Naive thymus-derived CD8-positive, alpha-beta T cell (primary cell): ENCODE measurements at places on chromosomes 4 and X. TPM values are rescaled to one million over a fixed set of nuclear protein-coding genes. Genes with fewer than 3 reads are reported as not detected.

DNA sequence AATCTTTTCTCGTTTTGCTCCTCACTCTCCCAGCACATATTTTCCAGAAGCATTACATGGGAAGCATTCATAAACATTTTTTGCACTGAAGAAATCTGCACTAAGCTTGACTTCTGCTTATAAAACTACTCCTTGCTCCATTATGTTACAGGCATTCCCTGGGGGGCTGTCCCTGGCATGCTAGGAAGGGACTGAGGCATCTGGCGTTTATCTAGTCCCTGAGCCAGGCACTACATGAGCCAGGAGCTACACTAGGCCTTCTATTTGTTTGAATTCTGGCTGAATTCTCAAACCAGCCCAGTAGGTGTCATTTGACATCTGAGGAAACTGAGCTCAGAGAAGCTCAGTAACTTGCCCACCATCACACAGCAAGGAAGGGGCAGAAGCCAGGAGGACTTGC is 43.3 kb downstream of the NHSL2 start:
- H3K36me3 ChIP-seq: no peaks in the 10 kb centered on the region
- H3K4me1 ChIP-seq: no peaks in the 10 kb centered on the region
- H3K4me3 ChIP-seq: no peak overlapping the region
- no peaks in the 10 kb centered on the region for H3K27me3 ChIP-seq
- H3K27ac ChIP-seq: no peak overlapping the region

DNA sequence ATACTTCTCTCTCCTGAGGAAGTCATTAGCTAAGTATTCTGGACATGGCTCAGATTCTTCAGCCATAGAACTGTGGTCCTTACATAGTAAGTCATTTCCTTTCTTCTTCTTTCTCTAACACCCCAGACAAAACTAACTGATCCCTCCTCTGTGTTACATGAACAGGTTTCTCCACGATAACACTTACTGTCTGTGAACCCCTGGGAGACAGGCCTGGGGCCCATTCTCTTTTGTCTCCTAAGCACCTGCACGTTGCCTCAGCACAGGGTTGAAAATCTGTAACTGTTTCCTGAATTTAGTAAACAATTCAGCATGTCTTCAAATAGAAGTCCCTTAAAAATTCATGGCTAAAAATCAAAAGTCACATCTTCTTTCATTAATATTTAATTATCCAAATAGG is 24.7 kb downstream of the APBB2 start:
- peaks cover 6% of the 10 kb centered on the region for H3K27me3 ChIP-seq
- peaks cover 5% of the 10 kb centered on the region for H3K36me3 ChIP-seq
- DNase-seq: no peak
- no peaks in the 10 kb centered on the region for H3K4me1 ChIP-seq
- no peak overlapping the region for H3K27ac ChIP-seq

Gene ATP5ME
- 155 TPM for total RNA-seq

- peak within 1 kb of the TSS; percentile 96 for H3K27ac ChIP-seq
- no peaks in the 10 kb centered on the region for H3K27me3 ChIP-seq
- H3K4me1 ChIP-seq: peaks cover 65% of the 10 kb centered on the region
- H3K36me3 ChIP-seq: no peaks in the 10 kb centered on the region
- H3K4me3 ChIP-seq: peak within 1 kb of the TSS; percentile 85
These were observed at the start of gene DAPP1 for GRCh38 chr4:99816545-99817308. DAPP1 (plus strand) TSS chr4:99816827; CDS start chr4:99816914, 87 bp downstream.

DNA sequence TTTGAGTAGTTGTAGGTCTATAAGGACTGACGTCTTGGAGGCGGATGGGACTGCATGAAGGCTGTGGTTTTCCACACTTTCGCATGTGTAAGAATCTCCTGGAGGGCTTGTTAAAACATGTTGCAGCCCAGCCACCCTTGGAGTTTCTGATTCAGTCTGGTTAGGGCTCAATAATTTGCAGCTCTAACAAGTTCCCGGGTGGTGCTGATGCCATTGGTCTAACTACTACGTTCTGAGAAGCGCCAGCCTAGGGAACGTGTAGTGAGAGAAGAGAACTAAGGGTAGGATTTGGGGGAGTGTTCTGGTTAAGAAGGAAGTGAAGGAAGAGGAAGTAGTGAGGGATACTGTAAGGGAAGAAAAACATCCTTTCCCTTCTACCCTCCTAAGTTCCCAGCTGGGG is 138.9 kb downstream of the LARP7 start:
- no peaks in the 10 kb centered on the region for H3K27me3 ChIP-seq
- DNase-seq: no peak
- H3K4me3 ChIP-seq: no peak overlapping the region
- H3K4me1 ChIP-seq: no peaks in the 10 kb centered on the region

Gene BANK1
- 10.9 TPM for total RNA-seq
